AG04450 (cell line): ENCODE measurements at places on chromosomes 2 and 18. TPM values are rescaled to one million over a fixed set of nuclear protein-coding genes. Genes with fewer than 3 reads are reported as not detected.

Gene RAB11FIP5
- polyA plus RNA-seq: 29.6 and 37.5 TPM in 2 replicates

Gene G6PC2
- not detected in 2 replicates for polyA plus RNA-seq

GRCh38 chr2:188720811-188721605 is 253.2 kb upstream of the COL3A1 start:
- no peak for DNase-seq

- no peak for DNase-seq
Observed at GRCh38 chr2:3639653-3640052, 18.3 kb upstream of the ALLC start.

DNA sequence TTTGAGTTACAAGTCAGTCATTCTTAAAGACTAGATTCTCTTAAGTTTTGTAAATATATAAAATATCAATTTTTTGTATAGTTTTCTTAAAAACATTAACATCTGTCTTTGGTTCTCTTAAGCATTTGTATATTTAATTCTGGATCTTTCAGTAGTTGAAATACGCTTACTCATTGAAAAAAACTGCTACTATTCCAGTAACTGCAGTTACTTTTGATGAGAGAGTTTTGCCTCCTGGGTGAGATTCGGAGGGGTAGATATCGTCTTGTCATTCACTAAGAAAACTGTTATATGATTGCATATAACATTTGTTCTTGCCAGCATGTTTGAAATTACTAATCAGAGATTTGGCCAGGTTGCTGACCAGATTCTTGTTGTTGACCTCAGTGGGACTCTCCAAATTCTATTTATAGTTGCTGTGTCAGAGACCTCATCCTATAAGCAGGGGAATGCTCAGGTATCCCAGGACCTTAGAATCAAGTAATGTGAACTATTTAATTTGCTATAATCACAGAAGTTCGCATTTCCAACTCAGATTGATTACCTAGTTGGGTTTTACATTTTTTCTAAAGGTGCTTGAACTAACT is 7.9 kb downstream of the AGPS start:
- no peak for DNase-seq

- no peak for DNase-seq
Observed at GRCh38 chr2:193476171-193476800, 1281.6 kb upstream of the TMEFF2 start.

GRCh38 chr2:168233726-168234406 is 13.5 kb downstream of the STK39 start:
- DNase-seq: no peak
